Hematopoietic multipotent progenitor cell (in vitro differentiated cells): ENCODE measurements at places on chromosomes 12 and 14. TPM values are rescaled to one million over a fixed set of nuclear protein-coding genes. Genes with fewer than 3 reads are reported as not detected.

HOXC12 gene
- not detected for total RNA-seq

BICD1 gene
- total RNA-seq = 18.3 TPM

DENND5B gene
- 9.4 TPM for total RNA-seq

RAB3IP gene
- 15.1 TPM for total RNA-seq

DAO gene
- not detected for total RNA-seq

CLEC2A gene
- not detected for total RNA-seq

CCDC175 gene
- 0.54 TPM for total RNA-seq
